ENCODE measurements at places on chromosomes 3 and 15.

DNA sequence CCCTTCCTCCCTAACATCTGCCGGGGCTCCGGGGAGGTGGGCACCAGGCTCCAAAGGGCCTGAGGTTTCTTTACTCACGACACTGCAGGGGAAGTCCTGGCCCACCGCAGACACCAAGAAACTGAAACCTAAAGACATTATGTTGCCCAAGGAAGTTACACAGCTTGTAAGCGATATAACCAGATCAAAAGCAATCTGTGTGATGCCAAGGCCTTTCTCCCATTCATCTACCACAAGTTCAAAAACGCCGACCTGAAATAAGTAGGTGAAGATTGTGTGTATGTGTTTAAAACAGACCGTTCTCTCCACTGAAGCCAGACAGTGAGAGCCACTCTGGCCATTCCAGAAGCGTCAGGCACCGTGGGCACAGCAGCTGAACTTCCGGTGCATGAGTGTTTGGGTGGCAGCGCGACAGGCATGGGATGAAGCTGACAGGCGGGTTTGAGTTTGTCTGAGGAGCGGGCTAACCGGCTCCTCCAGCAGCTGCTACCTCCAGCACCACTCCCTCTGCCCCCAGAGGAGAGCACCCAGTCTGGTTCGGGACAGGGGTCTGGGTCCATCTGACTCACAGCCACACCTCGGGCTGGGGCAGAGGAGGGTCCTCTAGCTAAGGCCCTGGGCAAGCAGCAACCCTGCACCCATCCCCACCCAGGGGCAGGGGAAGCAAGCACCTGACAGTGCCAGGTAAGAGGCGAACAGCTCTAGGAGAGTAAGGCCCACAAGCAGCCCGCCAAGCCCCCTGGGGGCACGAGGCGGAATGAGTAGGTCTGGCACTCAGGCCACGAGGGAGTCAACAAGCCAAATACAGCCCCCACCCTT lies 1.3 kb downstream of the TNK2 start:
- peak; percentile 71 for DNase-seq

DNA sequence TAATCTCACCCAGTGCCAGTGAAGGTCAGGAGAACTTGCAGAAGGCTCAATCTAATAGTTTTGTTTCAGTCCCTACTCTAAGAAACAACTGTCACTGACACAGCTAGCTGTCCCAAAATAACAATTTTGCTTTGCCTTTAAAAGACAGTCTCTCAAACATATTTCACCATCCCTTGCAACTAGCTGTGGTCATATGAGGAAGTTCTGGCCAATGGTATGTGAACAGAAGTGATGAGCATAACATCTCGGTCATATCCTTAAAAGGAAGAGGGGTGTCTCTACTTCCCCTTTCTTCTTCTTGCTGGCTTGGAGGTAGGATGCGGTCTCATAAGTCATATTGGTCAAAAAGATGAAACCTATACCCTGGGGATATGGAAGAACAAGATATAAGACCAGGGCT lies 198.1 kb downstream of the NEK10 start:
- DNase-seq = no peak

- DNase-seq = no peak
Measured at GRCh38 chr15:28993051-28993719, 107.4 kb downstream of the APBA2 start.

DNA sequence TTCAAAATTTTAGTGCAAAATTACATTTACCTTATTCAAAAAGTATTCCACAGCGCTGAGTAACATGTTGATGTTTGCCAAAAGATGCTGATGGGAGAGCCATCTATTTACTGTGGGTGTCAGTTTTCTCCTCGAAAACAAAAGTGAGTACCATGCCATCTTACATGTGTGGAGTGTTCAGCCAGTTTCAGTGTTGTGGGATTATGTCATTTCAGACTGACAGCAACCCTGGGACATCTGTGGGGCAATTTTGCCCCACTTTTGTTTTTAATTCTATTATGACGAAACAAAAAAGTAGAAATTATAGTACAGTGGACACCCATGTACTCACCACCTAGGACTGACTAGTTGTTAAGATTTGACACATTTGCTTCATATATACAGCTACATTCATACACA lies 19.6 kb downstream of the SLCO3A1 start:
- no peak for DNase-seq

GRCh38 chr3:187230011-187230410 lies 32.7 kb downstream of the RTP1 start:
- no peak for DNase-seq

DNA sequence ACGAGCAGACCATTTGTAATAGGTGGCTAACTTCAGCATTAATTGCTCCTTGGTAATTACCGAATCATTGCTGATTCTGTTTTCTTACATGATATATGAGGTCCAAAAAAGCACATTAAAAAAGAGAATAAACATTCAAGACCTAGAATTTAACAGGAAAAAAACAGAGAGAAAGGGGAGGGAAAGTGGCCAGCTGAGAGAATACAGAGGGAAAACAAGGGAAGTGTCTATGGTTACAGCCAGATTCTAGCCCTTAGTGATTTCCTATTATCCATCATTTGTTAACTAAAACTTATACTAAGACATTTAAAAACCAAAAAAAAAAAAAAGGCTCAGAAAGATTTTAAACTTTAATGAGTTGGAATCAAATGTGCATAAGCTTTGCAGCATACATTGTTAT lies 168.7 kb downstream of the LRTM1 start:
- no peak for DNase-seq

DNA sequence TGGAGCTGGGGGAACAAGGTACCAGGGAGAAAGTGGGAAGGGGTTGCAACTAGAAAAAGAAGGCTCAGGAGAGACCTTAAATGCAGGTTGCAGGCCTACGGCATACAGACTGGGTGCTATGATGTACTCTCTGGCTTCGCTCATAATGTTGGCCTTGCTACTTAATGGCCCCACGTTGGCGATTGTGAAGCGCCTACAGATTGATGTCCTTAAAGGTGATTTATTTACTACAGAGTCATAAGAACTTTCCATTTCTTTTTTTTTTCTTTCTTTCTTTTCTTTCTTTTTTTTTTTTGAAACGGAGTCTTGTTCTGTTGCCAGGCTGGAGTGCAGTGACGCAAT lies 25.4 kb downstream of the ZBTB38 start:
- DNase-seq = no peak

DNA sequence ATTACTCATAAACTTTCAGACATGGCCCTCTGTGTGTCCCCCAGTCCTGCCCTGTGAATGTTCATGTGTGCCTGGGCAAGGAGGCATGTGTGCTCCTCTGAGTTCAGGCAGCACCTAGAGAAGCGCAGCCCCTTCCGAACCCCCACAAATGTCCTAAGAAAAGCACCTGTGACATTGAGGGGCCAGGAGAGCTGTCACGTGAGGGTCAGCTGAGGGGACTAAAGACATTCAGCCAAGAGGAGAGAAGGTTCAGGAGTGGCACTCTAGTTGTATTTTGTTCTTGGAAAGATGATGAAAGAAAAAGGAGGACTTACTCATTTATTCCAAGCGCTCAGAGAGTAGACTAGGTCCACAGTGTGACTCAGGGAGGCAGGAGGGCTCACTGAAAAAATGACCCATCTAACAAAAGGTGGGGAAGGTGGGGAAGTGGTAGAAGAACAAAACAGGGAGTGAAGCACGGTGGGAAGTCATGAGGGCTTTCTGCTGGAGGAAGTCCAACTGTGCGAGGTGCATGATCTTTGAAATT lies 28.1 kb upstream of the ELP6 start:
- no peak for DNase-seq

DNA sequence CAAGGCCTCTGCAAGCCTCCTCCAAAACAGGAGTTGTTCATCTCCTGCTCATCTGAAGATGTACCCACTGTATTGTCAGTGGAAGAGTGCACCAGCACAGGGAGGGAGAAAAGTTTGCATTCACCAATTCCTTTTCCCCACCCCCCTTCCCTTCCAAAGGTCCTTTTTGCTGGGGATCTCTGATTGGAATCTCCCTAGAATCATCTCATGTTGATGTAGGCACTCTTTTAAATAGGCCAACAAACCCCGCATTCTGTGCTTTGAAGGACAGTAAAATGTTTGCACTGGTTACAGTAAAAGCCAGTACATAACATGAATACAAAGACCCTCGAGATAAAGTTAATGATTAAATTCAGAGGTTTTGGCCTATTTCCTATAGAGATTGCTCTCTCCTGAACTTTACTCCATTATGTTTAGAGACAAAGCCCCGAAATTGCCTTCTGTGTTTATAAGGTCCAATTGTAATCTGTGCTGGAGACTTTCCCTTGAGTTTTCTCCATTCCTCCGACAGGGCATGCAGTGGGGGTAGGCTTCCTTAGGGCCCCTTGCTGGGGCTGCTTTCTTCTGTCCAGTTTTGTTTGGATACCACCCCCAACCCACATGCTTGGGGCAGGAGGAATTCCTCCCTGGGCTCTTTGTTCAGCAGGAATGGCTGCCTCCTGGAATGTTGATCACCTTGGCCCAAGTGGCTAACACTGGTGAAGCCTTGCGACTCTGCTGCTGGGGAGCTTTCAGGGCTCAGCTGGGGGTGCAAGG lies 22.5 kb downstream of the TRIM71 start:
- DNase-seq = no peak

GRCh38 chr15:66994927-66995656 lies 70.3 kb upstream of the SMAD3 start:
- DNase-seq = no peak

GRCh38 chr15:63573533-63573932 lies 23.7 kb upstream of the FBXL22 start:
- no peak for DNase-seq

DNA sequence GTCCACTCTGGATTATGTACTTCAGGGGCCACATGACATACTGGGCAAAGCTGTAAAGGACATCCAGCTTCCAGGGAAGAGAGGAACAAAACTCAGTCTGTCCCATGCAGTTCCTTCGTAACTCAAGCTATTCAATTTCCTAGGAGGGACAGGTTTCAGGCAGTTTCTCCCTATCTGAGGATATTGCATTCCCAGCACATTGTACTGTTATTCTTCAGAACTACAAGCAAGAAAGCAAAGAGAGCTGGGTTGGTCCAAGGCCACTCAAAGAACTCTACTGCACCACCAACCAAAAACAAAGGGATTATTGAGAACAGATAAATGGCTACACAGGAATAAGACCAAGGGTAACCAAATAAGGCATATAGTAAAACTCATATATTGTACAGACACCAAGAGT lies 117.6 kb upstream of the ARL6 start:
- no peak for DNase-seq

GRCh38 chr3:151226088-151226563 lies 23.1 kb upstream of the GPR171 start:
- no peak for DNase-seq

GRCh38 chr15:55241186-55241585 lies 44.4 kb upstream of the RSL24D1 start:
- DNase-seq = no peak

DNA sequence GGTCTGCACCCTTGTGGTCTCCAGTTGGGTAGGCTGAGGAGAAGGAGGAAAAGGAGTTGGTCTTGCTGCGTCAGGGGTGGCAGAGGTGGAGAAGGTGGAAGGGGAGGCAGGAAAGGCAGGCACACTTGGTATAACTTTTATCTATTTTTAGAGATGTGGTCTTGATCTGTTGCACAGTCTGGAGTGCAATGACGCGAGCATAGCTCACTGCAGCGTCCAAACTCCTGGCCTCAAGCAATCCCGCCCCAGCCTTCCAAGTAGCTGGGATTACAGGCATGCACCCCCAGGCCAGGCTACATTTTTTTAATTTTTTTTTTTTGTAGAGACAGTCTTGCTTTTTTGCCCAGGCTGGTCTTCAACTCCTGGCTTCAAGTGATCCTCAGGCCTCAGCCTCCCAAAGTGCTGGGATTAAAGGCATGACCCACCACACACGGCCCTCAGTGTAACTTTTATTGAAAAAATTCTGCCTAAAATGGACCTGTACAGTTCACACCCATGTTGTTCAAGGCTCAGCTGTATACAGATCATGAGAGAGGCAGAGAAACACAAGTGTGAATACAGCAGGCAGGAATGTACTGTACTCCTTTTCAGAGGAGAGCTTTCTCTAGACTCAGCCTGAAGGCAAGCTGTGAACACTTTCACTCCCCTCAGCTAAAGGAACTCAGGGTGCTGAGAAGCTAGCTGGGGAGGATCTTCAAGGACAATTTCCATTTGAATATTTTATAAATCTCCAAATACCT lies 2.1 kb upstream of the RHOV start:
- no peak for DNase-seq

DNA sequence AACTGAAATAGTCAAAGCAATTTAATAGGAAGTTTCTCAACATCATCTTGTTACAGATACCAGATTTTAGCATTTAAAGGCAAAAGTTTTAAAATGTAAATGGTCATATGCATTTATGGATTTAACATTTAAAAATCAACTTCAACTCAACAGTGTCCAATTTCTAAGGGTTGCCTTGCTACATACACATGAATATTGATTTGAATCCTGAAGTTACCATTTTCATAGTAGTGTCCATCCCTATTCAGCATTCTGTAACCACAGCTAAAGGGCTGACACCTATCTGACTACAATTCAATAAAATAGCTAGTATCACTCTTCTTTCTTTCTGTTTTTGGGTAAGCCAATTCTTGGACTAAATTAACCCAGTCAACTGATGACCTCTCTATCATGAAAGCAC lies 164.0 kb upstream of the CFAP20DC start:
- DNase-seq = no peak

DNA sequence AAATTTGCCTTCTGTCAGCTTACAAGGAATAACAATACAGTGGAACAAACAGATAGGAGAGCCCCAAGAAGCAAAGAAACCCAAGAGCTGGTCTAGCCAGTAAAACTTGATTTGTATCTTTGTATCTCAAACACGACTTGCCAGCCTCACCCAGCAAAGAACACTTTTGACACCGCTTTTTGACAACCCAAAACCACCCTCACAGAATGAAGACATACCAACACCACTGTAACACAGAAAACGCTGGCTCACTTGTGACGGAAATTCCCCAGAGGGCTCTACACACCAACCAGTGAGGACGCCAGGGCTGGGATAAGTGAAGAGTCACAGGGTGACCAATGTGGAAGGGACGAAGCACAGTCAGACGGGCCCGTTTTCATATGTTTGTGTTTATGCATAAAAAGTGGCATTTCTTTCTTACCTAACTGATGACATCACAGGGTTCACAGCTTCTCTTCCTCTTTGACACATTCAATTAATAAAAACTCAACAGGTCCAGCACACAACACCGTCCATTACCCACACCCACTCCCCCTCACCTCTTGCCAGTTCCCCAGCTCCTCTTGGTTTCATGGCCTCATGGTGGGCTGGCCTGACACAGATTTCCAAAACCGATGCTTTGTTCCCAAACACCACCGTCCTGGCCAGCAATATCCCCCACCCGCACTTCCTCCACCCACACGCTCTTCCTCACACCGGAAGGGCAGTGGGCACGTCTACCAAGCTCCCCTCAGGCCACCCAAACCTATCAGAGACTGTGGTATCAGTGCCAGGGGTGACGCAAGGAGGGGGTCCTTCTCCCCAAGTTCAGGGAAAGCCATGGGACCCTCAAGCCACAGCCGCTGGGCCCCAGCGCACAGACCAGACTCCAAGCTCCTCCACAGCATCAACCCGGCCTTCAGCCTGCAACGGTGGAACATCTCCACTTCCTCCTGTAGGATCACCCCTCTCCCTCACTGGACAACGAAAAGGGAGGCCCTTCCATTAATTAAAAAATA lies 94.2 kb downstream of the ADAMTS17 start:
- DNase-seq = no peak

GRCh38 chr3:136720091-136720490 lies 32.1 kb downstream of the STAG1 start:
- no peak for DNase-seq

All from T-helper 22 cell (primary cell).